Activated CD4-positive, CD25-positive, alpha-beta regulatory T cell treated with anti-CD3 and anti-CD28 coated beads, Interleukin-2, amount 50 U/mL, for 16 hours (primary cell): ENCODE measurements at places on chromosomes 3 and 15.

- no peak for DNase-seq
Observed at GRCh38 chr3:46674031-46674845, 19.2 kb downstream of the ALS2CL start.

GRCh38 chr3:146747928-146748327 lies 142.8 kb upstream of the PLSCR5 start:
- DNase-seq, result no peak

DNA sequence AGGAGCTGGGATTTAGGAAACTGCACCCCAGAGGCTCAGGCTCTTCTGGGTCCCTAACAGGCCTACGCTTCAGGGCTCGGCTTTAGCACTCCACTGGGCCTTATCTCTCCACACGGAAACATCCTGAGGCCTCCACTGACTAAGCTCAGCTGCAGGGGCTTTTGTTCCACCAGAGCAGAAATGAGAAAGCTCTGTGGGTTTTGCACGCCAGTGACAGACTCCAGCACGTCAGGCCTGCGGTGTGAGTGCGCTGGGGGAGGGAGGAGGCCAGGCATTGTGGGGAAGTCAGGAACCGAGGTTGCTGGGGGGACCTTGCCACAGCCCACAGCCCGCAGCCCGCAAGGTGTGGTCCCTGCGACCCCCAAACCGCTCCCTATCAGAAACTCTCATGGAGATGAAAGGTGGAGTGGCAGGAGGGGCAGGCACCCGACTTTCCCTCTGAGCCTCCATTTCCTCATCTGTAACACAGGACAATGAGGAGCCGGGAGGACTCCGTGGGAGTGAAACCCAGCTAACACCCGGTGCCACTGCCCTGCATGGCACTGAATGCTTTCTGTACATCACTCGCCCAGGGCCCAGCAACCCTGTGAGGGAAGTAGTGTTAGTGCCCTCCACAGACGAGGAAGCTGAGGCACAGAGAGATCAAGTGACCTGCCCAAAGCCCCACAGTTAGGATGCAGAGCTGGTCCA lies 106.5 kb downstream of the TPRA1 start:
- no peak for DNase-seq

DNA sequence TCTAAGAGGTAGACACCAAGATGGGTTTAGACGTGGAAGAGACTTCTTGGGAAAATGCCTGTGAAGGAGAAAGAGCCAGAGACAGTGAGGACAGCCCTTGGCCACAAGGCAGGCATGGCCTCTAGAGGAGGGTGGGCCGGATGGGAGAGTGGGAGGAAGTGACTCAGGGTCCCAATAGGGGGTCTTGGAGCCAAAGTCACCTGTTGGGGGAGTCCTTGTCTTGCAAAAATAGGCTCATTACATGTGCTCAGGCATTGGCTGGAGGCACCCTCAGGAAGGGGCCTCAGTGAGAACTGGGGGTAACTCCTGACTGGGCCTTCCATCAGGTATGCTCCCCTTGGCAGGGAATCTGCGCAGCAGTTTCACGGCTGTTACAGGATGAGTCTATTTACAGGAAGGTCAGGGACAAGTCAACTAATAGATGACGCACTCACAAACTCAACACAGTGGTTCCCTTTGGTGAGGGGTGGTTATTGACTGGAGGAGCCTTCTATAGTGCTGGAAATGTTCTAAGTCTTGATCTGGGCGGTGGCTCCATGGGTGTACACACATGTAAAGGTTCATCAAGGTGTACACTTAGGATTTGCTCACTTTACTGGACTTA lies 259.6 kb downstream of the XXYLT1 start:
- DNase-seq, result no peak

GRCh38 chr3:134860141-134860540 lies 65.1 kb downstream of the EPHB1 start:
- no peak for DNase-seq

- no peak for DNase-seq
Observed at GRCh38 chr3:17782751-17783150, 40.3 kb upstream of the TBC1D5 start.

DNA sequence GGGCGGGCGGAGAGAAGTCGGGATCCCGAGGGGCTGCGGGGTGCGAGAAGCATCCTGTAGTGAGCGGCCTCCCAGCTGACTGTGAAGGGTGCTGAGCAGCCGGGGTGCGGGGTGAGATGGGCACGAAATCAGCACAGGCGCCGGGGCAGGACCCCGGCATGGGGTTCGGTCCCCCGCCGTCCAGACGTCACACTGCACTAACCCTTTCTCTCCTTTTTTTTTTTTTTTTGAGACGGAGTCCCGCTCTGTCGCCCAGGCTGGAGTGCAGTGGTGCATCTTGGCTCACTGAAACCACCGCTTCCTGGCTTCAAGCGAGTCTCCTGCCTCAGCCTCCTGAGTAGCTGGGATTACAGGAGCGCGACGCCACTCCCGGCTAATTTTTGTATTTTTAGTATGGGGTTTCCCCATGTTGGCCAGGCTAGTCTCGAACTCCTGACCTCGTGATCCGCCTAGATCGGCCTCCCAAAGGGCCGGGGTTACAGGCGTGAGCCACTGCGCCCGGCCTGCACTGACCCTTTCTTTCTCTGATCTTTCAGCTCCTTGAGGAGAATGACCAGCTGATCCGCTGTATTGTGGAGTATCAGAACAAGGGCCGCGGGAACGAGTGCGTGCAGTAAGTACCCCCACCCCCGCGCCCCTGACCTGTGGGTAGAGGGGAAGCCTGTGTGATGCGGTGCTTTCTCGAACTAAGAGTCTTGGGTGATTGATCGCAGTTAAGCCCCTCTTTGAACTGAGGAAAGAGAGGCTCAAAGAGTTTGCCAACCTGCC lies 513 bp downstream of the SS18L2 start:
- DNase-seq, result no peak

GRCh38 chr3:23162934-23163333 lies 40.2 kb upstream of the UBE2E2 start:
- no peak for DNase-seq

DNA sequence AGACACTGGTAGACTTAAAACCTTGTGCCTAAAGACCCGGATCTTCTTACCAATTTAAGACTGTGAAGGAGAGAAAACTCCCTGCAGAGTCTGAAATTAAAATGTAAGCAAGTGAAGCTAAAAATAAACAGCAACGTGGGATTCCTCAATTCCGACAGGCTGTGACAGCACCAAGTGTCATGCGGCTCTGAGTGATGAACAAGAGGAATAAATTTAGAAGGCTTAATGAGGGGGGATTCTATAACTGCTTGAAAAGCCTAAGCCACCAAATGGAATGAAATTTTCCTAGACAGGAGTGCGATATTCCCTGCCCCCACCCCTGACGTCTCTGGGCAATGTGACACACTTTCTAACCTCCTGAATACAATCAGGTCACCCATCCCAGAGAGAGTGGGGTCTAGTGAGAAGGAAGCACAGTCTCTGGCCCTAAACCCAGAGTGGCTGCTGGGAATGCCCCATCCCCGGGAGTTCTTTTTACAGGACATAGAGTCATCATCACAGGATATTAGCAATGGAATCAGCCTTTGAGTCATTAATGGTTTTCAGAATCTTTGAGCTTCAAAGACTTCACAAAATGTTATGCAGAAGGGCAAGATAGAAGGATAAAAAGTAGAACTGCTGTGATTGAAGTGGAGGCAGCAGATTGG lies 114.3 kb downstream of the EDEM1 start:
- no peak for DNase-seq

DNA sequence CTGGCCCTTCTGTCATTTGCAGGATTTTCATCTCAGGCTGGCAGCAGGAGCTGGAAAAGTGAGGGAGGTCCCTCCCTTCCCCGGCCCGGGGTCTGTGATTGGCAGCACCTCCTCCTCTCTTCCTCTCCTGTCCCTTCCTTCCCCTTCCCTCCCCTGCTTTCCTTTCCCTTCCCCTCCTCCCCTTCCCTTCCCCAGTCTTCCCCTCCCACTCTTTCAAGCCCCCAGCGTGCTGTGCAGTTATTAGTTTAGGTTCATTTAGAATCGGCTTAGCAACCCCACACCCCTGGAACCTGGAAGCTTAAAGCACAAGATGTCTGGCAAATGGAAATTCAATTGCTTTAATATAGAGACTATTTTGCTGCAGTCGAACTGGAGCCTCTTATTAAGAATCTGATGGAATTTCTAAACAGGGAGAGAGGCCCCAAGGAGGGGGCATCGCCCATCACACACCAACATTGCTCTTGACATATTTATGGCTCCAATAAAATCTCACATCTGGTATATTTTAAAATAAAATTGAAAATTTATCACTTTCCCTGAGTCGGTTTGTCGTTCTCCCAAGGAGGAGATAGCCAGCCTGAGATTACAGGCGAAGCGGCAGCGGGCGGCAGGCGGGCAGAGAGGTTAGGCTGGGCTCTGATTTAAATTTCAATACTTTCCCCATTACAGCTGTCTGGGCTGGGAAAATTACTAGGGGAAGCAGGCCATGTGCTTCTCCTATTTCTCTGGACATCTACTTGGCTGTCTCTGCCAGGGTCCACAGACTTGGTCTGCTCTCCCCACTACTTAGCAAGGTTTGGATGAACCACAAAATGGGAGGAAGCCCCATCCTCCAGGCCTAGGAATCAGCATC lies 98.9 kb downstream of the LINGO1 start:
- DNase-seq, result no peak

DNA sequence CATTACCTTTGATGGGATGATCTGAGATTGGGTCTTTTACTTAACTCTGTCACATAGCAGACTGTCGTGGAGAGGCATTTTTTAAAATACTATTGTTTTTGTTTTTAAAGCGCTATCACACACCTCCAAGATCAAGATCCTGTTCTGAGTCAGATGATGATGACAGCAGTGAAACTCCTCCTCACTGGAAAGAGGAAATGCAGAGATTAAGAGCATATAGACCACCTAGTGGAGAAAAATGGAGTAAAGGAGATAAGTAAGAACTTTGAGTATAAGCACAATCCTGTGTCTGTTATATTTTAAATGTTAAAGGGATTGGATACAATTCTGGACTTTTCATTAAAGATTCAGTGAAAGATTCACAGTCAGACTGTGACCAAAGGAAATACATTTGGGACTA lies 18.4 kb upstream of the ZBTB47 start:
- DNase-seq, result no peak

GRCh38 chr15:98582900-98583554 lies 65.3 kb upstream of the IGF1R start:
- DNase-seq, result no peak

DNA sequence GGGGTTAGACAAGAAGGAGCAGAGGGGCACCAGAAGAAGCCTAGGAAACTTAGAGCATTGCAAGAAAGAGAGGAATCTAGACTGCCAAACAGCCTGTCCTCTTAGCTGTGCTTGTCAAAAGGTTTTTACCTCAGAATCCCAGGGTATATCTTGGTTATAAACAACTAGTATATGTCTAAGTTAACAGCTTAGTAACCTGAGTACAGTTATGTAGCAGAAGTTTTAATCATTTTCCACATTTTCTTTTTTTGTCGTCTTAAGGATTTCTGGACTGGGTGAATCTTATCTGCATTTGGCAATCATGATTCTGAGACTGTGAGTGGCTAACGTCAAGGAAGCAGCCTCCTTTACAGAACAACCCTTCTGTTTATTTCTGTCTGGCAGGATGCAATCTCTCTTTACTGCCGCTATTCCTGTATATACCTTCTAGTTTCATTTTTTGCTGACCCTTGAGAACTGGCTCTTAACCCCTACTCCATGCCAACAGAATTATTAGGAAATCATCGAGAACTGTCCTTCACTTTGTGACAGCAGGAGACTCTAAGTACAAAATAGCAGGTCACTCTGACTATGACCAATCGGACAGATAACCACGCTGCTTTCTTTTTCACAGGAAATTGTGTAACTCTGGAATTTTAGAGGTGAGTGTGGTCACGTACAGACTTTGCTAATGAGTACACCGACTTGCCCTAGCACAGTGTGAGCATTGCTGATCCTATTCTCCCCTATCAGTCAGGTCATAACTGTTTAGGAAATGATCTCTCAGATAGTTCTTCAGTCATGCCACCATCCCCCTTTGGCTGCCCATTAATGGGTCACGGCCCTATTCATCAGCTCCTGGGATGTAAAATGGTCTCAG lies 3.3 kb upstream of the CP start:
- no peak for DNase-seq

- no peak for DNase-seq
Observed at GRCh38 chr15:77031376-77032050, 36.6 kb downstream of the PSTPIP1 start.

DNA sequence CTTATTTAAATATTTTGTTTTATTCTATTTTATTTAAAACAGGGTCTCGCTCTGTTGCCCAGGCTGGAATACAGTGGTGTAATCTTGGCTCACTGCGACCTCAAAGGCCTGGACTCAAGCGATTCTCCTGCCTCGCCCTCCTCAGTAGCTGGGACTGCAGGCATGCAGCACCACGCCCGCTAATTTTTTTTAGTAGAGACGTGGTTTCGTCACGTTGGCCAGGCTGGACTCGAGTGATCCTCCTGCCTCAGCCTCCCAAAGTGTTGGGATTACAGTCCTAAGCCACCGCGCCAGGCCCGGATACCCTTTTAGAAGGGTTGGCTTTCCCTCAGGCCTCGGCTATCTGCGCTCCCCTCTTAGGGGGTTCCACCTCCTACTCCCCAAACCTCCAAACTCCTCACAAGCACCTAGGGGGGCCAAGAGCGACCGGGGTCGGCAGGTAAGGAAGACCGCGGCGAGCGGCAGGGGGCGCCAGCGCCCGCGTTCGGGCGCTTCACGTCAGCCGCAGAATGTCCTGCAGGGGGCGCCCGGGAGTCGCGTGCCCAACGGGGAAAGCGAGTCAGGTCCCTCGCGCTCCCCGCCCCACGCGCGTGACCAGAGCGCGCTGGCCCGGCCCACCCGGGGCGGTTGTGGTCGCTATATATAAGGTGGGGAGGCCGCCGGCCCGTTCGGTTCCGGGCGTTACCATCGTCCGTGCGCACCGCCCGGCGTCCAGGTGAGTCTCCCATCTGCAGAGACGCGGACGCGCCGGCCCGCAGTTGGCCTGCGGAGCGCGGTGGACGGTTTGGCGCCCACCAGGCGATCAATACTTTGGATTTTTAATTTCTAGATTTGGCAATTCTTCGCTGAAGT lies 51.8 kb upstream of the GATM start:
- DNase-seq, result peak; percentile 77

GRCh38 chr3:33513262-33513863 lies 73.2 kb upstream of the UBP1 start:
- DNase-seq, result no peak

DNA sequence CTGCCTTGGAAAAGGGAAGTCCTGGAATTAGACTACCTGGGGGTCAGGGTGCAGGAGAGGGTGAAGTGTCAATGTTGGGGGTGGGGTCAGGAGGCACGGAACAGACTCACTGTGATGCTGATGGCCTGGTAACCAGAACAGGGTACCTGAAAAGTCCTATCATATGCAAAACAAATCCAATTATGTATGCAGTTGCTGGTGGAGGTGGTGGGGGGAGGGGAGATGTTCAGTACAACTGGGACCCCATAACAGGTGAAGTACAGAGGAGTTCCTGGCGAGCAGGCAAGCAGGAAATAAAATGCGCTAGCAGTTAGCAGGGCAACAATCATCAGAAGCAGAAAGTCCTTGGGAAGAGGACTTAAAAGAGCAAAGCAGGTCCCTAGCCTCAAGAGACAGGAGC lies 4.2 kb upstream of the KATNBL1 start:
- DNase-seq, result no peak

GRCh38 chr3:100158918-100159330 lies 44.6 kb upstream of the FILIP1L start:
- DNase-seq, result no peak
